Stimulated activated CD8-positive, alpha-beta memory T cell treated with anti-CD3 and anti-CD28 coated beads, Interleukin-2, amount 100 ng/mL, for 1 hour (primary cell): ENCODE measurements at places on chromosomes 5 and 9.
A peak's percentile ranks its signal among the peaks of the same experiment; 100 is the strongest.

DNA sequence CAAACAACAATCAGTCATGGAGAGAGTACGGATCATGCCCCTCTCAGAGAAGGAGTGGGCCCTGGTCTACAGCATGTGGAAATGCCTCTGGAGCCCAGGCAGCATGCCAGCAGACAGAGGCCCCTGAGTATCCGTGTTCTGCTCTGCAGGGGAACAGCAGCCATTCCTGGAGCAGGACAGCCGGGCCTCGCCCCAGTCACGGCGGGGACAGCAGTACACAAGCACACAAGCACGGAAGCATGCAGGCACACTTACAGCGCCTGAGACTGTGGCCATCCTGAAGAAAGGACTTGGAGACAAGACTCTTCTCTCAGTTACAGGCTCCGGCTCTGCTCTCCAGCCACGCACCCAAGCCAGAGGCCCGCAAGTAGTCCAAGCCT lies 102.6 kb upstream of the ALDH1B1 start:
- no peak for DNase-seq

GRCh38 chr9:129140397-129141065 lies 29.3 kb downstream of the PTPA start:
- no peak for DNase-seq

DNA sequence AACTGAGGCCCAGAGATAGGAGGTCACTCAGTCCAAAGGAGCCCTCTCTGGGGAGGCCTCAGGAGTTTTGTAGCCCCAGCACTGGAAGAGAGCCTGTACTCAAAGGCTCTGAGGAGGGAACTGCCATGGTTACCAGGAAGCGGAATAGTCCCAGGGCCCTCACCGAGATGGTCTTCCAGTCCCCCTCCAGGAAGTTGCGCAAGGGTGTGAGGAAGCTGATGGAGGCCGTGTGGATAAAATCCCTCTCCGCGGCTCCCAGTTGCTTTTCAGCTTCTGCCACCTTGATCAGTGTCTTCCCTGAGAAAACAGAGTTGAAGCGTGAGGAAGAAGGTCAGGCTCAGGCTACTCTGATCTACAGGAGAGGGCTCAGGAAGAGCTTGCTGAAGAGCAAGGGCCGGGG lies 13.5 kb downstream of the SH3GLB2 start:
- DNase-seq: no peak

DNA sequence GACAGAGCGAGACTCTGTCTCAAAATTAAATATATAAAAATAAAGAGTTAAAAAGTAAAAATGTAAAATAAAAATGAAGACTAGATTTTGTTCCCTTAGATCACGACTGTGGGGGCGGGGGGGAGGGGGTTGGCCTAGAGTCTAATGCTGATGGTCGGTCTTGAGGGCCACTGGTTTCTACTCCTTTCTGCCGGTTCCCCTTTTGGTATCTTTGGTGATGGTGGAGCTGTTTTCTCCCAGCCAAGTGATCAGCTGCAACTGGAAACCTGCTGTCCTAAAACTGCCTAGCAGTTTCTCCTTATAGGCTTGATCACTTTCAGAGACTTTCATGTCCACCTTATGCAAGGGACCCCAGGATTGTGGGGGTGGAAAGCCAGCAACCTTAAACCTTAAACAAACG lies 1.1 kb downstream of the SRD5A1 start:
- DNase-seq: no peak

- no peak for DNase-seq
Measured at GRCh38 chr5:32030222-32030621, 143.9 kb downstream of the GOLPH3 start.

DNA sequence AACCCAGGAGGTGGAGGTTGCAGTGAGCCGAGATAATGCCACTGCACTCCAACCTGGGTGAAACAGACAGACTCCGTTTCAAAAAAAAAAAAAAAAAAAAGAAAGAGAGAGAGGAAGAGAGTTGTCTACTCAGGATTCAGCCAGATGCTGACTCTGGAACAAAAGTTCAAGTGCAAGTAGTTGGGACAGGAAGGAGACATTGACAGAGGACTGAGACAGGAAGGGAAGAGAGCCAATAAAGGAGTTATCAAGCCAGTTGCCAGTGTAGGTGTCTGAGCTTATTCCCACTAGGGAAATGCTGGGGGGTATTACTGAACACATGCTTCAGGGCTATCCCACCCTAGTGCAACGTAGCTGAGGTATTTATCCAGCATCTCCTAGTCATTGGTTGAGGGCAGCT lies 147.7 kb upstream of the SLC1A3 start:
- no peak for DNase-seq

DNA sequence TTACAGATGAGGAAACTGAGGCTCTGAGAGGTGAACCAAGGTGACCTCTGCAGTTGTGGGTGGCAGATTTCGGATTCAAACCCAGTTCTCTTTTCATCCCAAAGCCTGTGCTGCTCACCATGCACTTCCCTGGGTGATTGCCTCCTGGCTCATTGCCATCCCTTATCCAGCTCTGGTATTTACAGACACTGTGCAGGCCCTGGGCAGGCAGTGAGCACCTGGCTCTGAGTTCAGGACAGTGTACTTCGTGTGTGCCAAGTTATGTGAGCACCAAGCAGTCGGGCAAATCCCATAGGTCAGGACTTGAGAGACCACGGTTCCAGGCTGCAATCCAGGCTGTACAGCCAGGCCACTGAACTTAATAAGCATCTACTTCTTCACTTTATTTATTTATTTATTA lies 1.4 kb downstream of the LRSAM1 start:
- DNase-seq: no peak

- DNase-seq: no peak
Measured at GRCh38 chr5:136030252-136030651, 1.5 kb downstream of the TGFBI start.

GRCh38 chr9:121813519-121814210 lies 162.2 kb downstream of the DAB2IP start:
- no peak for DNase-seq

- DNase-seq: no peak
Measured at GRCh38 chr5:117748336-117748735, 1173.7 kb upstream of the SEMA6A start.

GRCh38 chr9:129146441-129146941 lies 31.6 kb downstream of the IER5L start:
- no peak for DNase-seq

- DNase-seq: no peak
Measured at GRCh38 chr9:88604836-88605511, 70.0 kb downstream of the NXNL2 start.

- DNase-seq: no peak
Measured at GRCh38 chr9:87564791-87565241, 67.1 kb downstream of the DAPK1 start.

GRCh38 chr9:97668485-97668884 lies 28.7 kb downstream of the XPA start:
- no peak for DNase-seq

DNA sequence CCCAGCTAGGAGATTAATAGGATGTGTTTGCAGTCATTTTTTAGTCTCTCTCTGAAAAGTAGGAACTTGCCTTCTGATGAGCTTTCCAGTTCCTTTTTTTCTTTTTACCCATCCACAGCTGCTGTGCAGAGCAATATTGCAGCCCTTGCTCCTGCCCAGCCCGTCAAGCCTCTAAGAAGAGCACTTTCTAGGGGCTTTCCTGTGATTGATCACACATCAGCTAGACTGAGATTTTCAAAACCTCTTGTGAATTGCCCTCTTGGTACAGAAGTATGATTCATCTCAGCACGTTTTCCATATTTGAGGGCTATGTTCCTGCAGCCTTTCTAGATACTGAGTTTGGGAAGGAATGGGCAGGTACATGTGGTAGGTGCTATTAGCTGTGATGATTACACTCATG lies 93.9 kb downstream of the GALNT10 start:
- DNase-seq: no peak

DNA sequence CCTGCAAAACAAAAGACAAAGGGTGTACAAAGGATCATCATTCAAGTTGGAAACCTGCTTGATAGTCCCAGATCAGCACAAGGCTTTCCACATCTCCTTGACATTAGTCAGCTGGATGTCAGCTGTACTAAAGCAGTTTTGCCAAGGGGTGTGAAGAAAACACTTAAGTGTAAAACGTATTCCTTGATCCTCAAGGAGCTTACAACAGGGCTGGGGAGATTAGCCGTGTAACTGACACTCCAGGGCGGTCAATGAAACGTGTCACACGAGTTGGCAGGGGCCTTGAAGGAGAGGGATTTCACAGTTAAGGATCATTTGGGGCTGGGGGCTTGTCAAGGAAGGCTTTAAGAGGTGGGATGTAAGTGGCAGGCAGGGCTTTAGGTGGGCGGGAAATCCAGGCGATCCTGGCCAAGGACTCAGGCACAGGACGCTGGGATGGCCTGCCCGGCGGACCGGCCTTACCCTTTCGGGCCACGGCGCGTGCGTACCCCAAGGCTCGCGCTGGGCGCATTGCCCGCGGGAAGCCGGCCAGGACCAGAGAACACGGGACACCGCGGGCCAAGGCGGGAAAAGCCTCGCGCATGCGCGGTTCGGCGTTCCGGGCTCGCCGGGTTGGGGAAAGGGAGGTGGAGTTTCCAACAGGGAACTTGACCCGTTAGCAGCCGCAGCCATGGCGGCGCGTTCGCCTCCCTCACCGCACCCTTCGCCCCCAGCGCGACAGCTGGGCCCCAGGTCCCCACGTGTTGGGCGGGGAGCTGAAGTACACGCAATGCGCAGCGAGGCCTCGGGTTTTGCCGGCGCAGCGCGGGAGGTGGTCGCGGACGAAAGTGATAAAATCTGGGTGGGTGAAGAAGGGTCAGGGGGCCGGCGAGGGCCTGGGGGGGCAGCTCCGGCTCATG lies at the start of gene CNTLN:
Gene CNTLN (plus strand): TSS at position 645 of the 899 bp plus-strand sequence. CDS start 26 bp downstream, at position 671.
- peak; percentile 37 for DNase-seq

DNA sequence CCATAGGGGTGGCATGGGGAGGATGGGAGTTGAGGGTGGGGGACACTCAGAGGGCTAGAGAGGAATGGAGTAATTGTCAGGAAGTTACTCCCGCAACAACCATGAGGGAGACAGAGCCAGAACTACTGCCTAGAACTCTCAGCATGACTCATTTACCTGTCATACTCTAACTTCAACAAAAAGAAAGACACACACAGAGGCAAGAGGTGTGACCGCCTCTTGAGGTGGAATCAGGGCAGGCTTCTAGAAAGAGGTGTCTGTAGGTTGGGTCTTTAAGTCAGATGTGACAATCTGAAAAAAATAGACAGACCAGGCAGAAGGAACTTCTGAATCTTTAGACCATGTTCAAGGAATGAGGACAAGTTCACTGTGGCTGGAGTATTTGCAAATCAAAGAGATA lies 73.4 kb downstream of the GABBR2 start:
- DNase-seq: no peak

DNA sequence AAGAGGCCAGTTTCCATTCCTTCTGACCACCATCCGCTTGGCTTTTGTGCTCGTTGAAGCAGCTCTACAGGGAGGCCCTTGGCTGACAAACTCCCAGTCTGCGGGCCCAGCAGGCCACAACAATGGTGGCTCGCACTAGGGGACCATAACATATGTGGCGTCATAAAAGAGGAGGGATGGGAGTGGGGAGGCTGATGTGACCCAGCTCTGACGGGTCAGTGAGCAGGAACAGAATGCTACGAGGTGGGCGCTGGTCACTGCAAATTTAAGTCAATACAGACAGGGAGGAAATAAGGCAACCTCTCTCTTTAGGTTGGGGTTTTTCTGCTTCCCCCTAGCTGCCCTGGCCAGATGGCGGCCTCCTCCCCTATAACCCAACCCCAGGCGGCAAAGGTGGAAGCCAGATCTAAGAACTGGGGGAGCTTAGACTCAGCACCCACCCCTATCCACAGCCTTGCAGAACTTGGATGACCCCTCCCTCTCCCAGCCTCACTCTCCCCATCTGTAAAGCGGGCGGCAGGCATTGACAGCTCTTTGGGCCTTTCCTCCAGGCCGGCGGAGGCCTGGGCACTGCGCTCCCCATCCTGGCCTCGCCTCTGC lies 778 bp downstream of the FRRS1L start:
- no peak for DNase-seq

DNA sequence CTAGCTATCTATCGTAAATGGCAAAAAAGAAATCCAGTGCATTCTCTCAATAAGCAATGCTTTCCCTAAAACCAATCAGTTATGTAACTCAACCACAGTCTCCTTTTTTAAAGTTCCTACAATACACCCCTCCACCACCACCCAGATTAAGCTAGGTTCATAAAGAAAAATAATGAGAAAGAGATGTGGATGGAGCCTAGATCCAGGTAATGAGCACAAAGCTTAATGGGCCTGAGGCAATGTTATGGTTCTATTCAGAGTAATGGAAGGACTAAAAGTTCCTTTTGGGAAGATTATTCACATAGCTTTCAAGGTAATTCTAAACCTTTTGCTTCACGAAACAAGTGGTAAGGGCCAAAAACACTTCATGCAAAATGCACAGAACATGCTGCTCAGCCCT lies 113.5 kb downstream of the MPDZ start:
- DNase-seq: no peak

DNA sequence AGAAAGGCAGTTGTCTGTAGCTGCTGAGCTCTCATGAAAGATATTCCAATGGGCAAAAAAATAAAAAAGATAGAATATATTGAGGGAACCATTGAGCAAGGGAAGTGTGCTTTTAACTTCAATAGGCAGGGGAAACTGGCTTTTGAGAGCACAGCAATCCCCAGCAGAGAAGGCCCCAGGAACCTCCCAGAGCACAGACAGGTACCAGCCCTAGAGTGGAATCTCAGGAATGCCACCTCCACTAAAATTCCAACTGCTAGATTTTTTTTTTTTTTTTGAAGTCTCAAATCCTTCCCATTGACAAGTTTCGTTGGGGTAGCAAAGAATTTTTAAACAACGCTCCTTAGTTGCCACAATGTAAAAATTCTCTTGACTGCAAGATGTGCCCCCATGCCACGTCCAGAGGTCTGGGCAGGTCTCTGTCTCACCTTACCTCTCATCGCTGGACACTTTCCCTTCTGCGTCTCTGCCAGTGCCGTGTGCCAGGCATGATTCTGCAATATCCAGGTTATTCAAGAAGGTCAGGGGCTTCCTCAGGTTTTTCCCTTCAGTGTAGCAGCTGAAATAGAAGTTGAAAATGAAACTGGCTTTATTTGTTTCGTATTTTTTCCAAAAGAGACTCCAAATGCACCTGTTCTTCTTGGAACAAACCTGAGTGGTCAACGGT lies 64.2 kb upstream of the IRX1 start:
- no peak for DNase-seq

- DNase-seq: no peak
Measured at GRCh38 chr9:116757030-116757429, 69.9 kb downstream of the TRIM32 start.

GRCh38 chr5:32711681-32712480 lies 760 bp downstream of the NPR3 start:
- DNase-seq: no peak

DNA sequence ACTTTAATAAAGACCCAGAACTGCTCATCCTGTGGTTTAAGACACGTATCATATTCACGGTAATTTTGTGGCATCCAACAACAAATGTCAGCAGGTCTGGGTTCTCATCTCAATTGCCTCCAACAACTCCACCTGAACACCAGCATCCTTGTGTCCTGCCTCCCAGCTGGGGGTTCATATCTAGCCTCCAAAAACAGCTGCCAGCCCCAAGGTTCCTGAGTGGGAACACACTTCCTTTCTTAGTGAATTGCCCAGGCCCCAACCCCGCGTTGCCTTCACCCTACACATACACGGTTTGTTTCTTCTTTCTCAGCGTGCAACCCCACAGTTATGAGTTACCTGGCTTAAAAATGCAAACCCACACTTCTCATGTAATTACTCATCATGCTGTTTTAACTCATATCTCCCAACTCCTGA lies 77.9 kb downstream of the SEMA4D start:
- no peak for DNase-seq
